NCI-H446 (cell line): ENCODE measurements at places on chromosomes 13 and 19.

- peak; percentile 0 for DNase-seq
Observed at GRCh38 chr13:106468207-106468606, 67.3 kb downstream of the EFNB2 start.

DNA sequence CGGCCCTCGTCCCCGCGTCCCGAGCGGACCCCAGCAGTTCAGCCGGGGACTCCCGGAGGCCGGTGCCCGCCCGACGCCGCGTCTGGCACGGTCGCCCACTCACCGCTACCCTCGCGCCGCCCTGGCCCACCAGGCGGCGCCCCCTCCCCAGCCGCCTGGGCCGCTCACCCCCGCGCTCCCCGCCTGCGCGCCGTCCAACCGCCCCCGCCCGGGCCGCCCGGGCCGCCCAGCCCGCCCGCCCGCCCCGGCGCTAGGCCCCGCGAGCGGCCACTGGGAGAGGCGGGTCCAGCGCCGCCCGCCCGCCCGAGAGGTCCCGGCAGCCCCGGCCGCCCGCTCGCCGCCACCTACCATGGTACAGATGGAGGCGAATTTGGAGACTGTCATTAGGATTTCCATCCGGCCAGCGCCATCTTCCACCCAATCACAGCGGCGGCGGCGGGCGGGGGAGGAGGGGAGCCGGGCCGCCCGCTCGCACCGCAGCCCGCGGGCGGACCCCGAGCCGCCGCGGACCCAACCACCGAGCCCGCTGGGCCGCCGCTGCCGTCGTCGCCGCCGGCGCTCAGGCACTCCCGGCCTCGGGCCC is at the start of gene USP12:
TSS of gene USP12 (minus strand) at position 568 of the 583 bp plus-strand sequence. CDS start at position 396, 172 bp downstream.
- no peak for DNase-seq

- peak; percentile 17 for DNase-seq
Observed at GRCh38 chr19:49073514-49074378, 1.2 kb upstream of the KCNA7 start.

GRCh38 chr19:3945838-3946237 is 13.0 kb downstream of the NMRK2 start:
- DNase-seq: no peak

DNA sequence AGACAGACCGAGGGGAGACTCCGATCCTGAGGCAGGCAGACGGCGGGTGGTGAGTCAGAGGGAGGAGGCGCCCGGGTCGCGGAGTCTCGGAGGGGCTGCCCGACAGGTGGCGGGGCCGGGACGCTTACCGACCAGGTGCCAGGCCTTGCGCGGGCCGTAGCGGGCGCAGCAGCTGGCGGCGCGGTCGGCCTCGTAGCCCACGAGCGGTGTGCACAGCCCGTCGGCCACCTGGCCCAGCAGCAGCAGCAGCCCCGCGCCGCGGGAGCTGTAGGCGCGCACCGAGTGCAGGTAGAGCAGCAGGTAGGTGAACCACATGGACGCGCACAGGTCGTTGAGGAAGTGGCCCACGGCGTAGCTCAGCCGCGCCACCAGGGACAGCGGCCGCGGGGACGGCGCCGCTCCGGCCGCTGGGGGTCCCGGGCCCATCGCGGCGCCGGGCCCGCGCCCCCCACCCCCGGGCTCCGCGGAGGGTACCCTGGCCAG is 367 bp downstream of the MFSD12 start:
- DNase-seq: no peak

DNA sequence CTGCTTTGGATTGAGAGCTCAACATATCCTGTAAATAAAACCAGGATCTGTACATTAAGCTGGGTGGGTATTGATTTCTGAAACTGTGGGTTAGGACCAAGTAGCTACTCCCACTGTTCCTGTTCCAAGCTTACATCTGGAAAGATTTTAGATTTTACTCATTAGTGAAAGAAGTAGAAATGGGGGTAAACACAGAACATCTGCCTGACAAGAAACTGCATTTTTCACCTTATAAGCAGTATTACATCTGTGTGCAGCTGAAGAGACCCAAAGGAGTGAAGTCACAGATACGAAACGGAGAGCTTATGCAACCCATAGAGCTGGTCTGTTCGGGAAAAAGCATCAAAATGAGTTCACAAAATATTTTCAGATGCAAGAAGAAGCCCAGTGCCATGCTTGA is 235.2 kb downstream of the SLITRK5 start:
- DNase-seq: no peak

DNA sequence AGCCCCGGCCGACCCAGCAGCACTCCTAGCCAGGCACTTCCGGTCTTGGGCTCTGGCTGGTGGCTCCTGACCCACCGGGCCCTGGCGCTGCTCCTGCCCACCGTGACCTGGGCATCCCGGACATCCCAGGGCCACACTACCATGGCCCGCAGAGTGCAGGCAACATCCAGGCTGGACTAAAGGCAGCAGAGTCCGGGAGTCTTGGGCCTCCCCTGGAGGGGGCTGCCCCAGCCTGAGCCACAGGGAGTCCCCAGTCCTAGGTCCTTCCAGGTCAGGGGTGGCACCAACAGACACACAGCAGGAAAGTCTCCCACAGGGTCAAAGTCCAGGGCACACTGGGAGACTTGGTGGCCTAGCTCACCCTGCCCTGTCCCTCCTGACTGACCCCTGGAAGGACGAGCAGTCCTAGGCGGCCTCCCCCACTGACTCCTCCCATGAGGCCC is 10.8 kb downstream of the LSM4 start:
- DNase-seq: no peak

DNA sequence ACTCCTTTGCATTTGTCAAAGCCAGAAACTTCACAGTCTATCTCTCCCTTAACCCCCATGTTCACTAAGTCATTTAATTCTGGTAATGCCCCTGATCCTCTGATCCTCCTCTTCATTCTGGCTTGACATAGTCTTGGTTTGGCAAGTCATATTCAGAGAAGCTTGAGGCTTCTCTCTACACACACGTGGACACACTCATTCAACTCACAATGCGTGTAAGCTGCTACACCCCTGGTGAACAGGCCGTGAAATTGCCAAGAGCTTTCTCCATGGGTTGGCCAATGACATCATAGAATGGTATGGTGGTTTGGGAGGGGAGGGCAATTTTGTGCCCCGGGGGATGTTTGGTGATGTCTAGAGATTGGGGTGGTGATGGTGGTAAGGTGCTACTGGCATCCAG is 47.9 kb upstream of the FLT1 start:
- no peak for DNase-seq

GRCh38 chr13:77000475-77000874 is 8.6 kb downstream of the CLN5 start:
- no peak for DNase-seq

GRCh38 chr13:33195693-33196464 is 89.7 kb downstream of the STARD13 start:
- DNase-seq: no peak

GRCh38 chr19:328025-328505 is 16.5 kb downstream of the MIER2 start:
- no peak for DNase-seq
